ENCODE measurements at places on chromosomes 12 and 14.
A peak's percentile ranks its signal among the peaks of the same experiment; 100 is the strongest.

- H3K27me3 ChIP-seq: peaks cover 16% of the 10 kb centered on the region
- H3K4me3 ChIP-seq: no peak overlapping the region
- no peak overlapping the region for H3K27ac ChIP-seq
- no peaks in the 10 kb centered on the region for H3K4me1 ChIP-seq
- no peaks in the 10 kb centered on the region for H3K36me3 ChIP-seq
These were observed 15.9 kb downstream of the SMOC1 start for GRCh38 chr14:69895109-69895508.

DNA sequence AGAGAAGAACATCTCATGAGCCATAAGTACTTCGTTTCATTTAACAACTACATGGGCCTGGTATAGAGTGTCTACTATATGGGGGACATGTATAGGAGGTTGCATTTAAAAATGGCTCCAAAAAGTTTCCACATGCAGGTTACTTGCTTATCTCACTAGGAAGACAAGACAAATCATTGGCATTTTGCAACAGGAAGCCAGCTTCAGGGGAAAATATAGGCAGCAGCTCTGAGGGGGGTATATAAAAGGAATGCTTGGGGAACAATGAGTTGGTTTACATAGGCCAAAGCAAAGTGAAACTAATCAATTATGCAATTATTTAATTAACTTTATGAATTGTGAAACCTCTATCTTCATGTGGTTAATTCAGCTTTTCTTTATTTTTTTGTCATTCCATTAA is 225.3 kb downstream of the KCNH5 start:
- no peak overlapping the region for H3K27ac ChIP-seq
- no peaks in the 10 kb centered on the region for H3K4me1 ChIP-seq
- DNase-seq: no peak
- H3K27me3 ChIP-seq: no peaks in the 10 kb centered on the region

GRCh38 chr14:99462210-99462609 is 18.4 kb downstream of the SETD3 start:
- H3K36me3 ChIP-seq: peaks cover 67% of the 10 kb centered on the region
- DNase-seq: no peak
- H3K27ac ChIP-seq: no peak overlapping the region
- no peaks in the 10 kb centered on the region for H3K27me3 ChIP-seq
- H3K4me3 ChIP-seq: no peak overlapping the region
- peaks cover 7% of the 10 kb centered on the region for H3K4me1 ChIP-seq

DNA sequence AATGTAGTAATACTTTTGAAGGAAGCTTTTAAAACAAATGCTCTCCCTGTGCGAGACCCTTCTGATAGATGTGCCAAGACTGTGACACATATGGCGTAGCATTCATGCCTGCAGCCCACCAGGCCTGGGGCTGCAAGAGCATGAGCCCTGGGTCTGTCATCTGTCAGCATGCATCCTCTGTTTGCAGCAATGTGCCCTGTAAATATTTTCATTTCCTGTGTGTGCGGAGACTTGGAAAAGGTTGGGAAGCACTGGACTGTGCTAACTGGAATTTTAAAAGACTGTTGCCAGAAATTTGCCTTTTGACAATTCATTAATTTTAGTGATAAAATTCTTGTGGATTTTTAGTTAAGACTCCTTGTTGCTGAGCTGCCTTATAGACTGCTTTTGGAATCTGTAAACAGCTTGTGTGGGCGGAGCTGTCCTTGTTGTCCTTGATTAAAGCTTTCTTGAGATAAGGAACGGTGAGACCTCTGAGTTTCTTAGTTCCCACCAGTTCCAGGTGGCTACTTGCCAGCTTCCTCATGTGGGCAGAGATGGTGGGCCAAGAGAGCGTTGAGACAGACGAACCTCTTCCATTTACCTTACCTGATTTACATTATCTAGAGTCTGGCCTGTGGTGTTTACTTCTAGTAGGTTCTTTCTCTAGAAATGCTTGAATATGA is 23.4 kb downstream of the MARK3 start:
- H3K4me1 ChIP-seq: peaks cover 16% of the 10 kb centered on the region
- peaks cover 58% of the 10 kb centered on the region for H3K36me3 ChIP-seq
- no peak for DNase-seq

DNA sequence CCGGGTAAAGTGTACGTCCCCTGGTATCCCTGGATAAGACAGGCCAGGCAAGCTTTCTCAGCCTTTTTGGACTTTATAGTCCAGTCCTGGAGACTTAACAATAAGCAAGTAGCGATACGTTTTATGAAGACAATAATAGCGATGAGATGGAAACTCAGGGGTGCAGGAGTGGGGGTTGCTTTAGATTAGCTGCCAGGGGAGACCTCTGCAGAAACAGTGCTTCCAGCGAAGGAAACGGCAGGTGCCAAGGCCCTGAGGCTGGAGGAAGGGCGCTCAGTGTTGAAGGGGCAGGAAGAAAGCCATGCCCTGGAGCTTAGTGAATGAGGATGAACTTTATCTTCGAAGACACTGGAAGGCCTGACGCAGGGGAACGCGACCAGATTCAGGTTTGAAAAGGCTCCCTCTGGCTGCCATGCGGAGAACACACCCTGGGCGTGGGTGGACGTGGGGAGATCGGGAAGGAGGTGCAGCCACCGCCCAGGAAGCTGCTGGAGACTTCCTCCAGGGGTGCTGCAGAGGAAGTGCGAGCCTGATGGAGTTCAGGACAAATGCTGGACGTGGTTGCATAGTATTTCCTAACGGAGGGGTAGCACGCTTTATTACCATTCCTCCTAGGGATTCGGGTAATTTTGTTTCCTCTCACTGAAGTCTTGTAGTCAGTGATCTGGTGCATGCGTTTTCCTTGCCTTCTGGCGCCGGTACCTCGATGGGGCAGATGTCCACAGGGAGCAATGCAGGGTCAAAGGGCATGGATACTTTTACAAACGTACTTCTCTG is 26.1 kb upstream of the UBC start:
- H3K4me1 ChIP-seq: peaks cover 15% of the 10 kb centered on the region
- H3K36me3 ChIP-seq: peaks cover 21% of the 10 kb centered on the region
- DNase-seq: peak; percentile 62
- H3K27me3 ChIP-seq: no peaks in the 10 kb centered on the region
- no peak overlapping the region for H3K4me3 ChIP-seq
- no peak overlapping the region for H3K27ac ChIP-seq

DNA sequence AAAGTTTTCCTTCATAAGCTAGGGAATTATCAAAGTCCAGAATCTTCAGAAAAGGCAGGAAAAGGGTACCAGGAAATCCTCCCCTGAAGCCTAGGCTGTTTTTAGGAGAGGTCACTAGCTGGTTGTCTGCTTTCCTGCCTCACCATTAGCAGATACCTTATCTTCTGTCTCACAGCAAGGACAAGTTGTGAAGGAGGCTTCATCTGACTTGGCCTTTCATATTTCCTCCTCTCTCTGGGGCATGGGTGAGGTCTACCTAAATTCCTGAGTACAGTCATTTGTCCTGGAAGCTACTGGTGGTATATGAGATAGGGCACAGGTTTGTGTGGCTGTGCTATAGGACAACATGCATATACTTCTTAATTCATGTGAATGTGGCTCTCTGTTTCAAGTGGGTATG is 2.3 kb downstream of the FOXJ2 start:
- no peak for DNase-seq
- no peaks in the 10 kb centered on the region for H3K27me3 ChIP-seq
- peak overlapping the region; percentile 85 for H3K4me3 ChIP-seq
- H3K4me1 ChIP-seq: peaks cover 69% of the 10 kb centered on the region
- peak overlapping the region; percentile 65 for H3K27ac ChIP-seq

- peaks cover 7% of the 10 kb centered on the region for H3K27me3 ChIP-seq
- H3K4me3 ChIP-seq: no peak overlapping the region
- DNase-seq: no peak
- no peak overlapping the region for H3K27ac ChIP-seq
- no peaks in the 10 kb centered on the region for H3K36me3 ChIP-seq
These were observed 162.1 kb downstream of the ADCK1 start for GRCh38 chr14:77961847-77962580.

DNA sequence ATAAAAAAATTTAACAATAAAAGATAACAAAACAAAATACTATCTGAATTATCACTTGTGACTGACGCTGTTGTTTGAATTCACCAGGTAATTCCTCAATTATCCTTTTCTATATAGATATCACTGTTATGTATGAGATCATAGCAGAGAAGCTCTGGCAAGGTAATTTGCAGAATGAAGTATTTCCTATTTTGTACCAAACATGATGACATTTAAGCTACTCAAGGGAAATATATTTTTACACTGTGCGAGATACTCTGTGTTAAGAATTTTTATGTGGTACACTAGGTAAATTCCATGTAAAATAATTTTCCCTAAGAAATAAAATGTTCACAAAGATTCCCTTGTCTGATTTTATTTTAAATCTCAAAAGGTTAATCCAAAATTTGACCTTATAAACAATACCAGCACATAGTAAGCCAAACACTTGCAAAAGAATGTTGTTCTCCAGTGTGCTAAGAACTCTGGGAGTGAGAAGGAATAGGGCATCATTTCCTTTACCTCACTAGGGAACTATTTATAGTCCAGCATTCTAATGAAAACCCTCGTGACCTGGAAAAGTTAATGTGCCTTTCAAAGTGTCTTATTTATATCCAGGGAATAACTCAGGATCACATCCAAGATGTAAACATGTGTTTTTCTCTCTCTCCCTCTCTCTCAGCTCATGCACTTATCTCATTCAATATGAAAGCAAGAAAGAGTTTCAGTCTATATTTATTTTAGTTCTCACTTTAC is 115.2 kb upstream of the RAP1B start:
- no peak overlapping the region for H3K27ac ChIP-seq
- peaks cover 10% of the 10 kb centered on the region for H3K4me1 ChIP-seq
- no peak overlapping the region for H3K4me3 ChIP-seq
- no peaks in the 10 kb centered on the region for H3K36me3 ChIP-seq
- DNase-seq: no peak

DNA sequence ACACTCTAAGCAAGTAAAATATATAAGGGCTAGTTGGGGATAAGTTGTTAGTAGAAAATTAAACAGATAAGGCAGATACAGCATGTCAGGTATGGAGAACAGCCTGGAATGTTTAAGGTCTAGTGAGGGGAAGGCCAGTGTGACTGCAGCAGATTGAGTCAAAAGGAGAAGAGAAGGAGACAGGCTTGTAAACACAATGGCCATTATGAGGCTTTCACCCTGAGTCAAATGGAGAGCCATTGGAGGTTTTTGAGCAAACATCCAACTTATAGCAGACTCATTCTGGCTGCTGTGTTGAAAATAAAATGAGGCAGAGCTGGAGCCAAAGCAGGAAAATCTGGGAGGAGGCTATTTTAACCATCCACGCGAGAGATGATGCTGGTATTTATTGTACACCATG is 142.0 kb downstream of the DUSP6 start:
- peaks cover 17% of the 10 kb centered on the region for H3K4me1 ChIP-seq
- H3K27ac ChIP-seq: no peak overlapping the region
- no peak for DNase-seq
- H3K36me3 ChIP-seq: no peaks in the 10 kb centered on the region

- H3K4me1 ChIP-seq: peaks cover 83% of the 10 kb centered on the region
- peak overlapping the region; percentile 22 for H3K27ac ChIP-seq
- H3K4me3 ChIP-seq: peak overlapping the region; percentile 45
- H3K36me3 ChIP-seq: peaks cover 27% of the 10 kb centered on the region
These were observed 37.5 kb downstream of the CHST11 start for GRCh38 chr12:104494137-104494792.

- no peaks in the 10 kb centered on the region for H3K27me3 ChIP-seq
- no peak for DNase-seq
- no peak overlapping the region for H3K4me3 ChIP-seq
- no peak overlapping the region for H3K27ac ChIP-seq
These were observed 365.4 kb upstream of the ATP2B1 start for GRCh38 chr12:90074086-90074485.

GRCh38 chr12:6736754-6737153 is 12.9 kb downstream of the COPS7A start:
- peaks cover 24% of the 10 kb centered on the region for H3K36me3 ChIP-seq
- H3K27ac ChIP-seq: no peak overlapping the region
- no peaks in the 10 kb centered on the region for H3K4me1 ChIP-seq
- H3K4me3 ChIP-seq: no peak overlapping the region

- H3K27ac ChIP-seq: no peak overlapping the region
- H3K4me3 ChIP-seq: no peak overlapping the region
- H3K4me1 ChIP-seq: no peaks in the 10 kb centered on the region
- DNase-seq: no peak
- no peaks in the 10 kb centered on the region for H3K36me3 ChIP-seq
- H3K27me3 ChIP-seq: peaks cover 32% of the 10 kb centered on the region
These were observed 4.0 kb downstream of the MYH7 start for GRCh38 chr14:23431486-23431885.

- H3K4me1 ChIP-seq: peaks cover 5% of the 10 kb centered on the region
- H3K36me3 ChIP-seq: no peaks in the 10 kb centered on the region
- H3K27ac ChIP-seq: no peak overlapping the region
- no peak for DNase-seq
- peaks cover 9% of the 10 kb centered on the region for H3K27me3 ChIP-seq
These were observed 27.0 kb upstream of the PHC1 start for GRCh38 chr12:8887285-8887715.
